Activated CD8-positive, alpha-beta memory T cell treated with anti-CD3 and anti-CD28 coated beads, Interleukin-2, amount 10 ng/mL, durations not matched to agents 7 days and 5 days (primary cell): ENCODE measurements at places on chromosomes 5 and 9. TPM values are rescaled to one million over a fixed set of nuclear protein-coding genes. Genes with fewer than 3 reads are reported as not detected.

DNA sequence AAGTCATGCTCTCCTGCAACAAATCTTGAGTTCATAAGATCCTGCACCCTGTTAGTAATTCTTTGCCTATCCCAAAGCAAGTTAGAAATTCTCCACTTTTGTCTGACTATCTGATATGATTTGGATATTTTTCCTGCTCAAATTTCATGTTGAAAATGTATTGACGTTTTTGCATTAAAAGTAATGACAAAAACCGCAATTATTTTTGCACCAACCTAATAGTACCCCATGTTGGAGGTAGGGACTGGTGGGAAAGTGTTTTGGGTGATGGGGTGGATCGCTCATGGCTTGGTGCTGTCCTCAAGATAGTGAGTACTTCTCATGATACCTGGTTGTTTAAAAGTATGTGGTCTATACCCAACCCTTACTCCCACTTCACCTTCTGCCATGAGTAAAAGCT is 713.4 kb downstream of the CDH18 start:
- no peak for DNase-seq

NRARP gene
- 4.5 TPM for total RNA-seq

IFNB1 gene
- total RNA-seq, result 1.2 TPM

ORM2 gene
- total RNA-seq, result not detected

GRCh38 chr5:73373814-73374510 is 74.6 kb downstream of the FOXD1 start:
- no peak for DNase-seq

ANXA2R gene
- 14.5 TPM for total RNA-seq

- DNase-seq, result no peak
Measured at GRCh38 chr5:65779643-65780042, 57.6 kb downstream of the NLN start.
